ENCODE measurements at places on chromosomes 3 and 15. TPM values are rescaled to one million over a fixed set of nuclear protein-coding genes. Genes with fewer than 3 reads are reported as not detected.
A peak's percentile ranks its signal among the peaks of the same experiment; 100 is the strongest.

GRCh38 chr15:81155375-81156218, 21.5 kb downstream of the CFAP161 start:
- H3K4me1 ChIP-seq = peaks cover under 1% of the 10 kb centered on the region
- peaks cover 7% of the 10 kb centered on the region for H3K27me3 ChIP-seq
- no peaks in the 10 kb centered on the region for H3K36me3 ChIP-seq
- DNase-seq = peak; percentile 7
- H3K27ac ChIP-seq = no peak overlapping the region
- H3K4me3 ChIP-seq = no peak overlapping the region

DNA sequence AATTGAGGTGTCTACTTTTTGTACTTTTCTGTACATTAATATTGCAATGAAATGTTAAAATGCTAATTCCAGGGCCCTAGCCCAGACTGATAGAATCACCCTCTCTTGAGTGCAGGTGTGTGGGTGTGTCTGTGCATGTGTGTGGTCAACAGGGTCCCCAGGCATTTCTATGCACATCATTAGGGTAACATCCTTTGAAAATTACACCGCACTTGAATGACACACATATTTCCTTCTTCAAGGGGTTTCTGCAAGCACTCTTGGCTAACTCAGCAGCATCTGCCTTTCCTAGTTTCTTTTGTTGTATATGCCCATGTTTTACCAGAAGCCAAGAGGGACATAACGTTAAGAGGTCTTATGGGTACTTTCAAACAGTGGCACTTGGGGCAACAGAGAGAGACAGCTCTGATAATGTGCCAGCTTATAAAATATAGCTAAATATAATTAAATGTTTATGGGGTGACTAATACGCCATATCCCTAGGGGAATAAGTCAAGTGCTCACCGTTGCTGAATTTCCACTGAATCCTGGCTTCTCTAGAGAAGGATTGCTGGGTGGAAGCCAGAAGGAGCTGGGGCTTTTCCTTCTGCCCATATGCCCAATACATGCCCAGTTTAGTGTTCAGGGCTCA, 54.5 kb upstream of the LRIG1 start:
- no peak for DNase-seq
- H3K4me1 ChIP-seq = no peaks in the 10 kb centered on the region
- no peak overlapping the region for H3K27ac ChIP-seq
- peaks cover 6% of the 10 kb centered on the region for H3K27me3 ChIP-seq
- no peak overlapping the region for H3K4me3 ChIP-seq

DNA sequence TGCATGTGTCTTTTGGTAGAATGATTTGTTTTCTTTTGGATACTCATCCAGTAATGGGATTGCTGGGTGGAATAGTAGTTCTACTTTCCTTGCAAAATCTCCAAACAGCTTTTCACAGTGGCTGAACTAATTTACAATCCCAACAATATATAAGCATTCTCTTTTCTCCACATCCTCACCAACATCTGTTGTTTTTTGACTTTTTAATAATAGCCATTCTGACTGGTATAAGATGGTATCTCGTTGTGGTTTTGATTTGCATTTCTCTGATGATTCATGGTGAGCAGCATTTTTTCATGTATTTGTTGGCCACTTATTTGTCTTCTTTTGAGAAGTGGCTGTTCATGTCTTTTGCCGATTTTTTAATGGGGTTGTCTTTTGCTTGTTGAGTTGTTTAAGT, 55.8 kb downstream of the ST8SIA2 start:
- H3K4me1 ChIP-seq = no peaks in the 10 kb centered on the region
- no peak overlapping the region for H3K4me3 ChIP-seq
- no peaks in the 10 kb centered on the region for H3K36me3 ChIP-seq
- peaks cover 15% of the 10 kb centered on the region for H3K27me3 ChIP-seq
- no peak overlapping the region for H3K27ac ChIP-seq
- DNase-seq = no peak

- H3K4me1 ChIP-seq = no peaks in the 10 kb centered on the region
- no peak overlapping the region for H3K4me3 ChIP-seq
- no peak for DNase-seq
- no peaks in the 10 kb centered on the region for H3K27me3 ChIP-seq
- no peaks in the 10 kb centered on the region for H3K36me3 ChIP-seq
Measured at GRCh38 chr3:64578062-64578770, 109.6 kb downstream of the ADAMTS9 start.

DNA sequence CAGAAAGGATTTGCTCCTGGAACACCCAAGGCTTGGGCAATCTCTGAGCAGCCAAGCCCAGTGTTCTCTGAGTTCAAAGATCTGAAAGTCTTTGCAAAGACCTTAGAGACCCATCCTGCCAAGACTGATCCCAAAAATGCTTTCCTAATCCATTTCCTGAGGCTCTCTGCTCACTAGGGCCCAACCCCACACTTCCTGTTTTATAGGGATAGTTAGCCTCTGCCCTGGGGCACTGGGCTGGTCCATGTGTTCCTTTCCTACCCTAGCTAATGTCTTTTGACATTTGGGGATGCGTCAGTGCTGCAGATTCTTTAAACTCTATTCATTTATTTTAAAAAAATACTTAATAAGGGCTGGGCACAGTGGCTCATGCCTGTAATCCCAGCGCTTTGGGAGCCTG, 372.7 kb downstream of the ROBO2 start:
- peaks cover 1% of the 10 kb centered on the region for H3K36me3 ChIP-seq
- H3K27ac ChIP-seq = no peak overlapping the region
- H3K4me1 ChIP-seq = no peaks in the 10 kb centered on the region
- no peak for DNase-seq

SCAPER gene
- 34.7 TPM for total RNA-seq

GRCh38 chr3:111737706-111738086, 121.4 kb upstream of the PHLDB2 start:
- H3K4me3 ChIP-seq = no peak overlapping the region
- peaks cover 29% of the 10 kb centered on the region for H3K4me1 ChIP-seq
- DNase-seq = no peak
- H3K27ac ChIP-seq = no peak overlapping the region
- H3K36me3 ChIP-seq = no peaks in the 10 kb centered on the region
- H3K27me3 ChIP-seq = no peaks in the 10 kb centered on the region

GRCh38 chr15:43538091-43538490, 20.7 kb downstream of the MAP1A start:
- H3K4me3 ChIP-seq = no peak overlapping the region
- no peak for DNase-seq
- H3K27me3 ChIP-seq = no peaks in the 10 kb centered on the region
- no peak overlapping the region for H3K27ac ChIP-seq
- H3K4me1 ChIP-seq = peaks cover 6% of the 10 kb centered on the region
- no peaks in the 10 kb centered on the region for H3K36me3 ChIP-seq

- H3K4me1 ChIP-seq = peaks cover 100% of the 10 kb centered on the region
- H3K36me3 ChIP-seq = peaks cover 27% of the 10 kb centered on the region
Measured at GRCh38 chr3:111610612-111611054, 15.5 kb upstream of the ZBED2 start.

CFAP161 gene
- total RNA-seq = 0.48 TPM

DNA sequence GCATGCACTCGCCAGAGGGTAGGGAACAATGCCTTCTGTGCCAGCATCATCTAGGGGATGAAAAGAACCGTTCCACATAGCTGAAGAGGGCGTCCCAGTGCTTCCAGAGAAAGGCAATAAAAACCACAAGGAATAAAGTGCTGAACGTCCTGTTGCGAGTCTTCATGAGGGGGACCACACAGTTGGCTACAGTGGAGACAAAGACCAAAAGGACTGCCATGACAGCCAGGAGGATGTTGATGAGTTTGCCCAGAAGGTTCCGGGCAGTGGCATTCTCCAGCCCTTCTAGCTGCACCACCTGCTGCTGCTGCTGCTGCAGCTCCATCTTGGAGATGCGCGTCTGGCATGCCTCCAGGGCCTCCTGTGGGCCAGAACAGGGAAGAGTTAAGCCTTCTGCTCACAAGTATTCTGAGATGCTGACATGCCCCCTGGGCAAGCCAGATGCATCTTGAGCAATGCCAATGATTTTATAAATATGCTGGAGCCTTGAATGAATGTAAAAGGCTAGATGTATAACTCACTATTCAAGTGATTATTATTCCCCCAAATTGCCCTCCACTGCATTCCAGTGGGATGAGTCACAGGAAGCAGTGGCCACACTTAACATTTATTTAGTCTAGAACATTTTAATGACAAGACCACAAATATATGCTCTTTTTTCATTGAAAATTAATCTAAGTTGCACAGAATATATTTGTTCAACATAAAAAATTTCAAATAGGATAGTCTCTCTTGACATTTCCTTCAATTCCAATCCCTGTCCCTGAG, 45.1 kb upstream of the PLXND1 start:
- no peaks in the 10 kb centered on the region for H3K4me1 ChIP-seq
- no peak for DNase-seq
- H3K27me3 ChIP-seq = no peaks in the 10 kb centered on the region
- no peak overlapping the region for H3K27ac ChIP-seq
- no peak overlapping the region for H3K4me3 ChIP-seq

GRCh38 chr3:15427182-15427880, at the start of the genes EAF1 and METTL6:
EAF1 (plus strand) TSS chr3:15427598; CDS start chr3:15427780, 182 bp downstream.
METTL6 (minus strand) TSS chr3:15427544; CDS start chr3:15426511, 1,033 bp downstream.
- H3K4me1 ChIP-seq = peaks cover 59% of the 10 kb centered on the region
- peaks cover 14% of the 10 kb centered on the region for H3K36me3 ChIP-seq
- peak; percentile 89 for DNase-seq
- peak within 1 kb of the TSS; percentile 99 for H3K27ac ChIP-seq

GRCh38 chr3:165918657-165918979, 81.4 kb upstream of the BCHE start:
- no peak for DNase-seq
- H3K4me3 ChIP-seq = no peak overlapping the region
- H3K4me1 ChIP-seq = no peaks in the 10 kb centered on the region

ZBTB47 gene
- total RNA-seq = 0.69 TPM

DNAJC13 gene
- 36.3 TPM for total RNA-seq

GRCh38 chr3:138097192-138098172, 17.9 kb downstream of the DZIP1L start:
- H3K4me1 ChIP-seq = no peaks in the 10 kb centered on the region
- DNase-seq = peak; percentile 21
- H3K27ac ChIP-seq = no peak overlapping the region
- H3K27me3 ChIP-seq = peaks cover 21% of the 10 kb centered on the region
- no peak overlapping the region for H3K4me3 ChIP-seq

DNA sequence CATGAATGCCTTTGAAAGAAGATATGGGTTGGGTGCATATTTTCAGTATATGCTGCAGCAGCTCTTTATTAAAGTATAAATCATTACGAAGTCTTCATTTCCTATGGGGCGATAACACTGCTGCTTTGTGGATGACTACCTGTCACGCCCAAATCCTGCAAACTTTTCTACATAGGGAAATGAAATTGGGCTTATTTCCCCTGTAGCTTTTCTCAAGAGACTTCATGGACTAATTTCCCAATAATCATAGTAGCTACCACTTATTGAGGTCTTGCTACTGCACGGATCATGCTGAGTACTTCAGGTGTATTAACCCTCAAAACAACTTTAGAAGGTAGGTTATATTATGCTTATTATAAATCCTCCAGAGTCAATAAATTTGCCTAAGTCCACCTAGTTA, 8.0 kb downstream of the TGFBR2 start:
- peak overlapping the region; percentile 99 for H3K27ac ChIP-seq
- H3K4me1 ChIP-seq = peaks cover 100% of the 10 kb centered on the region
- no peak for DNase-seq

DNA sequence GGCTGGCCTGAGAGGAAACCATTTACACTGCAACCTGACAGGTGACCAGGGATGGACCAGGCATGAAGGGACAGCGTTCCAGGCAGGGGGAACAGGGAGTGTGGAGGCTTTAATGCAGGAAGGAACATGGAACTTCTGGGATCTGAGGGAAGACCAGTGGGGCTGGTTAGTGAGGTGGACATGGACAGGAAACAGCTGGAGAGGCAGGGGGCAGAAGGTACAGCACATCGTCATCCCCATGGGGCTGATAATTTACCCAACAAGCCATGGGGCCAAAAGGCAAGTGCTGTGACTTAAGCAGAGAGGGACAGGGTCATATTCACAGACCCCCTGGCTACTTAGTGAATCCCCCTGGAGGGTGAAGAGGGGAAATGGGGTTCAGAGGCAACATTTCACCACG, 77.0 kb upstream of the LARS2 start:
- H3K4me1 ChIP-seq = no peaks in the 10 kb centered on the region
- peaks cover 21% of the 10 kb centered on the region for H3K27me3 ChIP-seq
- no peak overlapping the region for H3K27ac ChIP-seq
- H3K4me3 ChIP-seq = no peak overlapping the region
- no peak for DNase-seq
- H3K36me3 ChIP-seq = no peaks in the 10 kb centered on the region

DNA sequence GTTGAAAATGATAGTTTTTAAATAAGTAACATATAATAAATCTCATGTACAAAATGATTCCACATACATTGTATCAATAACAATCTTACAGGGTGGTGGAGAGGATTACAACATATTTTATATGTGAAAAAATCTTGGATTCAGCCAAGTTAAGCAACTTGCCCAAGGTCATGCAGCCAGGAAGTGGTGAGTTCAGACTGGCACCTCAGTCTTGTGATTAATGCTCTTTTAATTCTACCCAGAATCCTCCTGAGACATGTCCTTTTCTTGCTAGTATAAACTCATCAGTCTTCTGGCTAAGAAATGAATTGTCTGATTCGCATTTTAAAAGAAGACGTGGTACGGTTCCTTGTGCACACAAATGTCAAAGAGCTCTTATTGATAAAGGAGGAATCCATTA, 4.5 kb upstream of the MYRIP start:
- peaks cover 6% of the 10 kb centered on the region for H3K4me1 ChIP-seq
- no peak for DNase-seq
- no peaks in the 10 kb centered on the region for H3K36me3 ChIP-seq
- H3K27ac ChIP-seq = no peak overlapping the region

DZIP1L gene
- 0.46 TPM for total RNA-seq

AGTR1 gene
- total RNA-seq = not detected

GRCh38 chr3:11445883-11446282, 173.7 kb downstream of the ATG7 start:
- H3K27ac ChIP-seq = no peak overlapping the region
- H3K27me3 ChIP-seq = no peaks in the 10 kb centered on the region
- H3K4me1 ChIP-seq = no peaks in the 10 kb centered on the region
- H3K36me3 ChIP-seq = peaks cover 2% of the 10 kb centered on the region
- no peak for DNase-seq

KNG1 gene
- total RNA-seq = not detected

ATRIP gene
- total RNA-seq = 19.9 TPM

Measured in activated T-cell treated with anti-CD3 and anti-CD28 coated beads, Interleukin-2, amount 50 U/mL, for 72 hours (primary cell).